ENCODE measurements at places on chromosomes 2 and 18.
A peak's percentile ranks its signal among the peaks of the same experiment; 100 is the strongest.

- no peak for DNase-seq
Observed at GRCh38 chr2:24929230-24929629, 9.2 kb upstream of the ADCY3 start.

GRCh38 chr18:26008096-26008495, 82.3 kb downstream of the SS18 start:
- DNase-seq, result no peak

GRCh38 chr2:74438248-74438647, 3.5 kb downstream of the RTKN start:
- no peak for DNase-seq

- DNase-seq, result no peak
Observed at GRCh38 chr2:85549095-85549494, 10.1 kb downstream of the MAT2A start.

- no peak for DNase-seq
Observed at GRCh38 chr2:226057365-226057764, 657.9 kb downstream of the NYAP2 start.

DNA sequence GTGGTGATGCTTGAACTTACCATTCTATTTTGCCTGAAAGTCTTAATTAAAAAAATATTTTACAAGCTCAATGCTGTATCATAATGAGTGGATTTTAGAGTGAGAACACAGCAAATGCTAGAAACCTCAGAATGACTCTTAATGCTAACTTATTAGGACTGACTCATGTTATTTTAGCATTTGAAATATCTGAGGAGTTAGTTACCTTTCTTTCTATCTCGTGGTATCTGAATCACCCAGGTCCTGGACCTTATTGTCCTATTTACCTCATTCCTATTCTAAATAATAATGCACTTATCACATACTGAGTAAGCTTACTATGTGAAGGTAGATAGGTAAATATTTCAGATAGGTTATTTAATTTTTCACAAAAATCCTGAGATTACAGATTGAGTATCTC, 70.7 kb downstream of the SOS1 start:
- DNase-seq, result no peak

GRCh38 chr2:113872201-113872600, 17.7 kb upstream of the ACTR3 start:
- DNase-seq, result no peak

GRCh38 chr18:64799376-64799775, 650.5 kb upstream of the LINC00305 start:
- no peak for DNase-seq

GRCh38 chr2:43218702-43219382, 7.6 kb downstream of the ZFP36L2 start:
- DNase-seq, result peak; percentile 49

- no peak for DNase-seq
Observed at GRCh38 chr18:36667811-36668210, 161.0 kb downstream of the TPGS2 start.

DNA sequence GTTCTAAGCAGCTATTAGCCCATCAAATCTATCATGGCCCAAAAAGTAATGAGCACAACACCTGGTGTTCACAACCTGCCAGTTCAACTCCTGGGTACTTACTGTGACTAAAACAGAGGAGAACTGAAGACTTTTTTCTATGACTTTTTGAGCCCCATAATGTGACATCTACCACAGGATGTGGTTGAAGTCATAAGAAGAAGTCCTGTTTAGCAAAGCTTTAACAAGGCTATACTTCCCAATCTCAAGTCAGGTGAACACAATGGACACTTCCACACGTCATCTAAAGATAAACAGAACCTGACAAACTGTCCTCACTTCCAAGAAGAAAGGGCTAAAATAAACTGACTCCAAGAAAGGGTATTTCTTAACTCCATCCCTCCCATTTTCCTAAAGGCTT, 138.8 kb downstream of the ATAD2B start:
- DNase-seq, result no peak

DNA sequence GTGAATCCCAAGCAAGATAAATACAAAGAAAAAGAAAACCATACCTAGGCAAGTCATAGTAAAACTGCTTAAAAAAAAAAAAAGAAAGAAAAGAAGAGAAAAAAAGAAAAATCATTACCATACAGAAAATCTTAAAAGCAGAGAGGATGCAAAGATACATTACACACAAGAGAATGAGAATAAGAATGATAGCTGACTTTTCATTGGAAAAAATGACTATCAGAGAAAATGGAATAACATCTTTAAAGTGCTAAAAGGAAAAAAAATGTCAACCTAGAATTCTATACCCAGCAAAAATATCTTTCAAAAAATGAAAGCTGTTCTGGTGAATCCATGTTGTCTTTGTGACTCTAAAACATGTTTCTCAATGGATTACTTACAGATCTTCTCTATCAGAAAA, 66.2 kb downstream of the REEP1 start:
- DNase-seq, result no peak

GRCh38 chr18:48122816-48123215, 192.4 kb upstream of the SMAD2 start:
- DNase-seq, result no peak

DNA sequence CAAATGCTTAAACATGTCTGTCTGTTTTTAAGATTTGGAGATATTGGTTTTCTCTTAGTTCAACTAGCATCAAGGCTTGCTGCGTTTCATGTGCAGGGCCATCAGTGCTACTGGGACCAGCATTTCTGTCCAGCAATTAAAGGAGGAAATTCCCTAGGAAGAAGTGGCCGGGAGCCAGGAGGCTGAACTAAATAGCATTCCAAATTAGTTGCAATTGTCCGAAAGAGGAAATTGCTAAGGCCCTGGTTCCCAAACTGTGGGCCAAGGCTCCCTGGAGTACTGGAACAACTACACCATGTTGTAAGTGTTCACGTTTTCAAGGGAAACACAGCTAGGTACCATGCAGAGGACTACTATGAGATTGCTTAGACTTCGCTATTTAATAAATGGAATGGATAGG, 257.9 kb downstream of the PTPRM start:
- DNase-seq, result no peak

DNA sequence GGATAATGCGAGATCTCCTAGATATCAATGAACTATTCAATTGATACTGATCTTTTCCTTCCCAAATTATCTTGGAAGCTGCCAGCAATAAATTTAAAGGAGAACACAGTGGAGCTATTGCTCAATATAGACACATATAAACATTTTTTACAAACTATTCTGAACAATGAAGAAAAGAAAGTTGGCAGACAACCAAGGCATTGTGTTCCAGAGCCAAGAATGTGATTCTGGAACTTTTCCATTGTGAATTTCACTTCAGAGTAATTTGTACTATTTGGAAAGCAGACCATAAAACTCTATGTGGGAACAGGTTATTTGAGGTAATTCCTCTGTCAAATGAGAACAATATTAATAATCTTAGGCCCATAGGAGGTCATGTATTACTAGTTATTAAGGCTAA, 588.2 kb downstream of the IRS1 start:
- DNase-seq, result no peak

DNA sequence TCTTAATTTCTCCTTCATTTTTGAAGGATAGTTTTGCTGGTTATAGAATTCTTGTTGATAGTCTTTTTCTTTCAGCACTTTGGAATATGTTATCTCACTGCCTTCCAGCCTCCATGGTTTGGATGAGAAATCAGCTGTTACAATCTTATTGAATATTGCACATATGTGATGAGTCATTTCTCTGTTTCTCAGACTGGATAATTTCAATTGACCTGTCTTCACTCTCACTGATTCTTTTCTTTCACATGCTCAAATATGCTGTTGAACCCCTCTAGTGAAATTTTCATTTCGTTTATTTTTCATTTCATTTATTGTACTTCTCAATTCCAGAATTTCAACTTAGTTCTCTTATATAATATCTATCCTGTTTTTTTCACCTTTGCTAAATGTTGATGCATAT, 22.2 kb downstream of the PDK1 start:
- DNase-seq, result no peak

- no peak for DNase-seq
Observed at GRCh38 chr2:174322746-174323145, 12.0 kb upstream of the SP9 start.

- no peak for DNase-seq
Observed at GRCh38 chr2:221495731-221496130, 76.4 kb downstream of the EPHA4 start.

DNA sequence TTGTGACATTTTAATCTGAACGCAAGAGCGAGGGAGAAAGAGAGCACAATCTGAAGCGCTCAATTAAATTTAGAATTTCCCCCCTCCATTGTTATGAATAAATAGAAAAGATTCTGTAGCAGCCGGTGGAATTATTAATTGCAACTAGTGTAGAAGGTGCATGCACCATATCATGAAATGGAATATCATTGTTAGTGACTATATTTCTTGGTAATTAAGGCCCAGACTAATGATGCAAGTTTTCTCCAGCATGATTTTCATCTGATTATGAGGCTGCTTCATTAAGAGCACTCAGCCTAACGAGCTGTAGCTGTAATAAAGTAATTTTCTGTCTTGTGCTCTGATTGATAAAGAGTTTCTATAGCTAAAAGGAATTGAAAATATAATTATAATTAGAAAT, 432.2 kb upstream of the SPRED2 start:
- DNase-seq, result no peak

- DNase-seq, result no peak
Observed at GRCh38 chr2:62187246-62187645, 8.7 kb upstream of the B3GNT2 start.

DNA sequence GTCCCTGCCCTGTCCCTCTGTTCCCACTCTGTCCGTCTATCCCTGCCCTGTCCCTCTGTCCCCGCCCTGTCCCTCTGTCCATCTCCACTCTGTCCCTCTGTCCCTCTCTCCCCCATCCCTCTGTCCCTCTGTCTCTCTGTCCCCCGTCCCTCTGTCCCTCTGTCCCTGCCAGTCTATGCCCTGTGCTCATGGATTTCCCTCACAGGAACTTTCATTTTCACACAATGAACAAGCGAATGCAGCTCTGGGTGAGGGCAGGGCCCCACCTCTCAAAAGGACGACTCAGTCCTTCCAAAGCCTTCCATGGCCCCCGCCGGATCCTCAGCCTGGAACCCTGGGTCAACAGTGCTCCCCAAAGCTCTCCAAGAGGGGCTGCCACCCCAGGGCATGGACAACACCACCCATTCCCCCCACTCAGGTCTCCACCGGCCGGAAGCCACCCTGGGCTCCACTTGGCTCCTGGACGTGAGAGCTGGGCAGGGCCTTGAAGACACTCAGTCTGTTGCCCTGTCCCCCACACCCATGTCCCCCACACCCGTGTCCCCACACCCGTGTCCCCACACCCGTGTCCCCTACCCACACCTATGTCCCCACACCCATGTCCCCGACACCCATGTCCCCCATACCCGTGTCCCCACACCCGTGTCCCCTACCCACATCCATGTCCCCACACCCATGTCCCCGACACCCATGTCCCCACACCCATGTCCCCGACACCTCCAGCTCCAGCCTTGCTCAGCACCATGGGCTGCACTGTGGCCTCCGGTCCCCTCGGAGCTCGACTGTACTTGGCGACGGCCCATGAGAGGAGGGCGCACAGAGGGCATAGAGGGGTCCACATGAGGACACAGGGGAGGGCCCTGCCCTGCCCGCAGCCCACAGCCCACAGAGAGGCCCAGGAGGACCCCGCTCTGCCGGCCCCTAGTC, 156.0 kb downstream of the PXDN start:
- no peak for DNase-seq

DNA sequence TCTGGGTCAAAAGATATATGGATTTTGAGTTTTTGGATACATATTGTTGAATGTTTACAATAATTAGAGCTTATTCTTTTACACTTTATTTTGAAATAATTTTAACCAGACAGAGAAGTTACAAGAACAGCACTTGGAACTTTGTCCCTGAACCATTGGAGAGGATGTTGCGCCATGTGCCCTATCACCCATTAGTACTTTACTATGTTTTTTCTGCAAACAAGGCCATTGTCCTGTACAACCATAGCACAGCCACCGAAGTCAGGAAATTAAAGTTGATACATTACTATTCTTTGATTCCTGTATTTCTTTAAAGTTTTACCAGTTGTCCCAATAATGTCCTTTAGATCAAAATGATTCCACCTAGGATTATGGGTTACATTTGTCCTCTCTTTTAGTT, 188.8 kb downstream of the ACKR3 start:
- no peak for DNase-seq

GRCh38 chr2:168030862-168031624, 216.4 kb downstream of the STK39 start:
- DNase-seq, result no peak

DNA sequence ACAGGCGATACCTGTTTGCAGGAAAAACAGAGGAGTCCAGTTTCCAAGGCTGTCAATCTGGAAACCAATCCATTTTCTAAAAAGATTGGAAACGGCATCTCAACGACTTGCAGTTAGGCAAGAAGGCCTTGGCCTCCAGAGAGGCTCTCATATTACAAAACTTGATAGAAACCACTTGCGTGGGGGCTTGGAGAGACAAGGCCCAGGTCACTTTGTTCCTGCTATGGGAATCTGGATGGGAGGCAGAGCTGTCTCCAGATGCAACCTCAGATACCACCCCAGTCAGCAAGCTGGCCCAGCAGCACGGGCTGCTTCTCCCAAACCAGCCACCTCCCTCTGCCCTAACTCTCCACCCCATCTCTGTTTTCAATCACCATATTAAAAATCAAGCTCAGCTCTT, 298.8 kb downstream of the TNS1 start:
- no peak for DNase-seq

Data from chondrocyte (in vitro differentiated cells).